ENCODE measurements at places on chromosomes 12 and 14.

- no peak for DNase-seq
Measured at GRCh38 chr14:56185992-56186391, 67.8 kb downstream of the PELI2 start.

- DNase-seq: no peak
Measured at GRCh38 chr12:22121224-22121623, 75.2 kb downstream of the CMAS start.

GRCh38 chr12:115506822-115507559 lies 770.5 kb downstream of the MED13L start:
- no peak for DNase-seq

DNA sequence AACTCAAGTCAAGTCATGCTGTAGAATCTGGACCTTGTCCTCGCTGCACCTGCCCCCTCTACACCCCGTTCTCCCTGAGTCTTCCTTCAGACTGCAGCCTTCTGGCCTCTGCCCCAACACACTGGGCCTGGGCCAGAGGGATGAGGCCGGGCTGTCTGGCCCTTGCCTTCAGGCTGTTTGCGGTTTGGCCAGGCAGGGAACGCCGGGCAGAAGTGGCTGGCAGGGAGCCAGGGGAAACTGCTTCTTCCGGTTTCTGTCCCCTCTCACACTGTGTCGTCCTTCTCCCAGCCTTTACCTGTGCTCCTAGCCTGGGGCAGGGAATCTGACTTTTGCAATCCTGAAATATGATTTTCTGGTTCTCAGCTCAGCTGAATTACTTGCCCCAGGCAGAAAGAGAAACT lies 13.5 kb downstream of the DGLUCY start:
- no peak for DNase-seq

DNA sequence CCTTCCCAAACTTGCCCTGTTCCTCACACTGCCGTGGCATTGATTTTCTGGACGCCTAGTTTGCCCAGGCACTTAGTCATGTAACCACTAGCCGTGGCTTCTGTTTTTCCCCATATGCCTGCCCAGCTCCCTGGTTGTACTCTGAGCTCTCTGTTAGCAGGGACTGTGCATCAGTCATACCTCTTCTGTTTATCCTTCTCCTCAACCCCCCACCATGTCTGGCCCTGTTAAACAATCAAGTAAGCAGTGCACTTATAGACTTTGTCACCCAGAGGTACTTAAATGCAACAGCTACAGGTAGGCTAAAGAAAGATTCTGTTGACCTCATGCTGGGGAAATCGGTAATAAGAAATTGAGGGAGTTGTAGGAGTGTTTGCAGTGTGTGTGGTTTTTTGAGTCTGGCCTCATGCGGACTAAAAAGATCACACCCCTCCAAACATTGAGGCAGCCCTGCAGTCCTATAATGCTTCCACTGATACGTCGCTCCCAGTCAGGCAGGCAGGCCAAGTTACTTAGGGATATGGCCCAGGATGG lies 17.0 kb downstream of the UBE3B start:
- DNase-seq: no peak

- DNase-seq: peak; percentile 67
Measured at GRCh38 chr12:48852734-48853688, 1.0 kb upstream of the DDX23 start.

- no peak for DNase-seq
Measured at GRCh38 chr12:75960954-75961661, 70.5 kb downstream of the PHLDA1 start.

GRCh38 chr14:55411426-55412389 lies at the start of gene ATG14:
Gene ATG14 (minus strand): TSS chr14:55411830. CDS start chr14:55411822, 8 bp downstream.
- no peak for DNase-seq

DNA sequence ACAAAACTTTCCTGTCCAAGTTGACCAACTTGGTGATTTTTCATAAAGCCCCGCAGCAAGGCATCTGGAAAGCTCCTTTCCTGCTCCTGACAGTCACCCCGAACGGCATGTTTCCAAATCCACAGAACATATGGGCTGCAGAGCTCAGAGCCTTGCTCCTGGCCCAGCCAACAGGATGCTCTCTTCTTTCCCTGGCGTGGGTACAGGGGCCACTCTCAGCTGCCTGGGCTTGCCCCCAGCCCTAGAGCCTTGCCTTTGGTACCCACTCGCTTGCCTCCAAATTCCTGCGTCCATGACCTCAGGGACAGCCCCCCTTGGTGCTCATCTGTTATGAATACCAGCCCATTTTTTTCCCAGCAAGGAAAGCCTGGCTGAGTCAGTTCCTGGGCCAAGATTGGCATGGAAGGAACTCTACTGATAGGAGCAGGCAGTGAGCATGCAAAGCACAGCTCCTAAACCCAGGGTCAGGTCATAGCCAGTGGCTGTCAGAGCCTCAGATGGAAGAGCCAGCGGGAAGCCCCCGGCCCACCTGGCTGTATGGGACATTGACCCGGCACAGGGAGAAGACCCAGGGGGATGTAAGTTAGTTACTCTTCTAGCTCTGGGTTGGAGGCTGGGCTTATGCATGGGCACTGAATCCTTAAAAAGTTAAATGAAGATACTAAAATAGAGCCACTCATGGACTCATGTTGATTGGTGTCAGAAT lies 105.3 kb upstream of the RTL1 start:
- DNase-seq: no peak

DNA sequence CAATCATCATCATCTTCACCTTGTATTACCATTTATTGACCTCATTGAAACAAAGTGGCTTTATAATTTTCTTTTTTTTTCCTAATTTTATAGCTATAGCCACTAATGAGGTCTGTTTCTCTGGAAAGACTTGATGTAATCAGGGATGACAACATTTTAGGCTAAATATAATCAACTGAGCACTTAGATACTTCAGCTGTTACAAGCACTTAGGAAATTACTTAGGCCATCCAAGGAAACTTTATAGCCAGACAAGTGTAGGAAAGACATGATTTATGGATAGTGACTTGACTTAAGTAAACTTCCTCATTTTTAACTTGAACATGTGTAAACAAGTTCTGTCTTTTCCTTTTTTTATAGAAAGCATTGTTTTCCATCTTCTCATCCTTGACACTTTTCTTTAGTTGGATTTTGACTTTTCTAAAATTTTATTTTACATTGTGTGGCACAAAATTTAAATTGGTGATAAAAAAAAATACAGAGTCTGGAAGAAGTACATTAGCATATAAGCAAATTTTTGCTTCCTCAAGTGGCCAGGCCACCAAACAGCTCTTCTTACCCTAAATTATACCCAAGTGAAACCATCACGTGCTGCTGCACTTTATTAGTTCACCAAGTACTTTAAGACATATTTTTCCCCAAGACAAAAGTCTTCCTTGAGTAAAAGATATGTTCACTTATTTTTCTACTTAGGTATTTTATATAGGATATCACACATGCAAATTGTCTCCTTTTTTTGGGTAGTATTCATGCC lies 15.1 kb downstream of the CPNE8 start:
- DNase-seq: no peak

- no peak for DNase-seq
Measured at GRCh38 chr12:13734584-13735152, 246.7 kb downstream of the GRIN2B start.

GRCh38 chr12:96171905-96172304 lies 22.3 kb upstream of the ELK3 start:
- DNase-seq: no peak

DNA sequence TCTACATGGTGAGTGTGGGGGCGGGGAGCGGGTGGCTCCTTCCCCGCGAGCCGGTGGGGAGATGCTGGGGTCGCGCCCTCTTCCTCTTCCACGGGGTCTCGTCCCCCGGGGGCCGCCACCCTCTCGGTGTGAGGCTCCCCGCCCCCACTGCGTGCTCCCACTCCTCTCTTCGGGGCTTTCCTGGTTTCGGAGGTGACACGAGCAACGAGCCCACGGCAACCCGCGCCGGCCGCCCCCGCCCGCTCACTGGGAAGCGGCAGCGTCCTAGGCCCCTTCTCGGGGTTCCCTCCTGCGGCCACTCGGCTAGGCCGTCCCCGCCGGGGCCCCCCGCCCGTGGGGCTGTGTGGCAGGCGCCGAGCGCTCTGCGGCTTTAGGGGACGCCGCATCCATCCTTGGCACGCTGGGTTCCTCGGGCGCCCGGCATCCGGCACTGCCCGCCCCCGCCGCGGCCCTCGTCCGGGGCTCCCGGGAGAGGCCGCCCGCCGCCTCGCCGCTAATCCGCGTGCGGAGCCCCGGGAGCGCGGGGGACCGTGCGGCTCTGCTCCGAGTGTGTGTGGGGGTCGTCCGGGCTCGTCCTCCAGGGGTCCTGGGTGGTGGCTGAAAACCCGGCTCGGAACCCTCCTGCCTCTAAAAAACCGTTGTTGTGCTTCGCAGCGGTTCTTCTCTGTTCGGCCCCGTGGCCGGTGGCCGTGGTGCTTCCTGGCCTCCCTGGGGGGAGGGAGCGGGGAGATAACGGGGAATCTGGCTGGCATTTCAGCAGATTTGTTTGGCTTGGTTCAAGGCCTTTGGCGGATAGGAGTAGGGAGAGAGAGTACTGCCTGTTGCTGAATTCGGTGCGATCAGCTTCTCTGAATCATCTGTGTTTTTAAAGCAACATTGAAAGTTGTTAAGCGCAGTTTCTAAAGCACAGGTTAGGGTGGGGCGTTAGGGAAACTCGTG lies 1.0 kb downstream of the PCNX1 start:
- no peak for DNase-seq

DNA sequence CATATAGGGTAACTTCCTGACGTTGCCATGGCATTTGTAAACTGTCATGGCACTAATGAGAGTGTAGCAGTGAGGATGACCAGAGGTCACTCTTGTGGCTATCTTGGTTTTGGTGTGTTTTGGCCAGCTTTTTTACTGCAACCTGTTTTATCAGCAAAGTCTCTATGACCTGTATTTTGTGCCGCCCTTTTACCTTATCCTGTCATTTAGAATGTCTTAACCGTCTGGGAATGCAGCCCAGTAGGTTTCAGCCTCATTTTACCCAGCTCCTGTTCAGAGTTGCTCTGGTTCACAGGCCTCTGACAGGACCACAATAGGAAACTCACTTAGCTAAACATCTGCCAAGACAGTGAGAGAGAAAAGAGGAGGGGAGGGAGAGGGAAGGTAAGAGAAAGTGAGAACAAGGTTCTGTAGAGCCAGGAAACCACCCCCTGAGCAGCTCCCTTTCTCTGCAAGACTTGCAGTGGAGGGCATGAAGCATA lies 64.8 kb upstream of the PLEKHG3 start:
- DNase-seq: no peak

- DNase-seq: no peak
Measured at GRCh38 chr12:21751517-21751916, 23.0 kb downstream of the KCNJ8 start.

- DNase-seq: no peak
Measured at GRCh38 chr14:21860172-21860571, 186.6 kb upstream of the OR4E1 start.

- DNase-seq: no peak
Measured at GRCh38 chr12:26554332-26554731, 278.7 kb downstream of the ITPR2 start.

DNA sequence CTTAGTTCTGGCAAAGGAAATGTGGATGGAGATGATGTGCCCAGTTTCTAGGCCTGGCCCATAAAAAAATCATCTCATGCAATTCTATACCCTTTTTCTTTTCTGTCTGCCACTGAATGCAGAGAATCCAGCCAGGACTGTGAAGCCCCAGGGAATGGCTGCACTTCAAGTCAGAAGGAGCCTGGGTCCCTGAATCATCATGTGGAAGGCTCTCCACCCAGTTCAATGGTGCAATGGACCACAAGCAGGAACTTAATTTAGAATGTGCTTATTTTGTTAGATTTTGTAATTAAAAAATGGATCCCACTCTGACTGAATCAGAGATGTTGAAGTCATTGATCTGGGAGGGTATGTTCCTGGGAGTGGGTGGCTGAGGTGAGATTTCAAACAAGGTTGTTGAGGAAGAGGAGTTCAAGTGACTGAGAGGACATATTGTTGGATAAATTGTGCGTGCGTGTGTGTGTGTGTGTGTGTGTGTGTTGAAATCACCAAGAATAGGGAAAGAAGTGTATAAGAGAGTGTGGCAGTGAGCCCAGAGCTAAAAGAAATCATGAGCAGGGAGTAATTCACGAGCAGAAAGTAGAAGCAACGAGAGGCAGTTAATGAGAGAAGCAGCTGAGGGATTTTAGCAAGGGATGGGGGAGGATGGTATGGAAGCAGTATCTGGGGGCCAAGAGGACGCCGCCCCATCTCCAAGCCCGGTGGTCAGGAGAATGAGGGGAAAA lies 125.4 kb downstream of the TMX1 start:
- DNase-seq: no peak

- DNase-seq: no peak
Measured at GRCh38 chr14:24887623-24888304, 162.2 kb downstream of the STXBP6 start.

DNA sequence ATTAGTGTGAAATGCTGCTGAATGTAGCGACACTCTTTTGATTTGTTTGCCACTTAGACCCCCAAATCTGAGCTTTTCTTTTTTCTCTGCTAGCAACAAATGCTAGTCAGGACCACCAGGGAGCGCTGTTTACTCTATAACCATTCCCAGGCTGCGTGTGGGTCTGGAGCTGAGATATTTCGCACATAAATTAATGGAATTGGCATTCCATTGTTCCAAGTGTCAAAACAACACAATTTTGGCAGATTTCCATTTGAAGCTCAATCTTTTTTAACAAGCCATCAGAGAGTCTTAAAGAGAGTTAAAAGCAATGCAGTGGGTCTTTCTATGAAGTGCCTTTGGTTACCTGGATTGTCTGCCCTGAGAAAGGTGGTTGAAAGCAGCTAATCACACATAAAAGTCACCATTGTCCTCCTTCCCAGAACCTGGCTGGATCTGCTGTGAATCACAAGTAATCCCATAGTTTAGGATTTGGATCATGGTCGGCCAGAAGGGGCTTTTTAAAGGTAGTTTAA lies 7.4 kb upstream of the TMEM132C start:
- no peak for DNase-seq

DNA sequence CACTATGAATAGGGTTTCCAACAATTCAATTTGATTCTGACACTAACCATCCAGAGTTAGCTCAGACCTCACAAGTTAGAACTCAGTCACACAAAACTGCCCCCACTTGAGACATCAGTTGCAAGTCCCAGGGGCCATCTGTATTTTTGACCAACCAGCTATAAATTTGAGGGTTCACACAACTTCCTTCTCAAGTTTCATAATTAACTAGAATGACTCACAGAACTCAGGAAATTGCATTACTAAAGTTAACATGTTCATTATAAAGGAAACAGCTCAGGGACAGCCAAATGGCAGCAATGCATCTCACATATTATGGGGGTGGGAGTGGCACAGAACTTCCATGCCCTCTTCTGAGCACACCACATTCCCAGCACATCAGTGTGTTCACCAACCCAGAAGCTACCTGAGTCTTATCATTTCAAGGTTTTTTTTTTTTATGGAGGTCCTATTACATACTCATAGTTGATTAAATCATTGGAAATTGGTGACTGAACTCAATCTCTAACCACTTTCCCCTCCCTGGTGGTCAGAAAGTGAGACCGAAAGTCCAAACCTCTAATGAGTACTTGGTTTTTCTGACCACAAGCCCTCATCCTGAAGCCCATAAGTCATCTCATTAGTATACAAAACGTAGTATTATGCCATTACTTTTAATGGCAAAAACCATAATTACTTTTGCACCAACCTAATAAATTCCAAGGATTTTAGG lies 1721.5 kb upstream of the SEL1L start:
- DNase-seq: no peak

GRCh38 chr12:29317556-29318363 lies 63.2 kb downstream of the ERGIC2 start:
- DNase-seq: no peak

- DNase-seq: no peak
Measured at GRCh38 chr12:56816491-56816890, 53.4 kb downstream of the HSD17B6 start.

Data from NCI-H1436 treated with DMSO at 0.1 percent for 48 hours (cell line).